Spinal cord (tissue), 10 donors: ENCODE measurements at places on chromosomes 4 and X. TPM values are rescaled to one million over a fixed set of nuclear protein-coding genes. Genes with fewer than 3 reads are reported as not detected.

C4orf50 gene
- 1.9 TPM for total RNA-seq

- DNase-seq: no peak
- H3K36me3 ChIP-seq: no peaks in the 10 kb centered on the region
These were observed 327.3 kb downstream of the CAMK2D start for GRCh38 chr4:113434247-113434587.

DNA sequence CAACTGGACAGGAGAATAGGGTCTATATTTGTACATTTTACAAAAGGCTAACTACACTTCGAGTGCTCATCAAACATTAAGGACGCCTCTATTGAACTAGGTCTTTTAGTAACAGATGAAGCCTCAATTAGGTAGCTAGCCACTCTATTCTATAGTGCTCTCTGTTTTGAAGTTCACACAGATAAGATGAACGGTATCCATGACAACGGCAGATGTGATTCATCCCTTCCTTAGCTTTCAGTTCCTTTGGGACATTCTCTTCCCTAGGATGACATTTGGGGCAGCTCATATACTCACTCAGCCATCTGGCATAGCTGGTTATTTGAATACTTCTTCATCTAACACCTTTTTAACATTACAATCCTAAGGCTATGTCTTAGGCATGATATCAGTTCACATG, 62.4 kb upstream of the WDFY3 start:
- H3K36me3 ChIP-seq: no peaks in the 10 kb centered on the region
- DNase-seq: peak; percentile 2
- H3K27me3 ChIP-seq: no peaks in the 10 kb centered on the region
- H3K27ac ChIP-seq: no peak overlapping the region
- H3K4me1 ChIP-seq: no peaks in the 10 kb centered on the region
- H3K4me3 ChIP-seq: no peak overlapping the region

BEND2 gene
- total RNA-seq: 0.06 TPM

DNA sequence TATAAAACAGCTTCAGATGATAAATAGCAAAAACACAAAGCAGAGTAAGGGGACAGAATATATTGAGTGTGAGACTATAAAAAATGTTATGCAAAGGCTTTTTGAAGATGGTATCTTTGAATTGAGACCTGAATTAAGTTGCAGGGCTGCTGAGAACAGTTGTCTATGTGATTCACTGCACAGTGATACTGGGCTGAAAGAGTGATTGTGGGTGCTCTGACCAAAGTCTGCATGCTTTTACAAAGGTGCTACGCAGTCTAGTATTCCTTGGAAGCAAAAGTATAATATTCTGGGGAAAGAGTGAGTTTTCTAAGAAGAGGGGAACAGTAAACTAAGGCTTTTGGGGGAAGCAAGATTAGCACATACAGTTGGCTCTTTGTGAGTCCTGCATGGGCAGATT, 234.0 kb downstream of the ARHGAP10 start:
- H3K27ac ChIP-seq: peak overlapping the region; percentile 62
- H3K27me3 ChIP-seq: no peaks in the 10 kb centered on the region

- no peak overlapping the region for H3K27ac ChIP-seq
- H3K27me3 ChIP-seq: no peaks in the 10 kb centered on the region
- DNase-seq: no peak
- H3K36me3 ChIP-seq: no peaks in the 10 kb centered on the region
- no peak overlapping the region for H3K4me3 ChIP-seq
These were observed 150.9 kb downstream of the SLC10A7 start for GRCh38 chr4:146370841-146371240.
